Brain pericyte (primary cell): ENCODE measurements at places on chromosomes 11 and 22.

- DNase-seq, result no peak
These were observed 884 bp downstream of the CENATAC start for GRCh38 chr11:118998822-118999221.

- DNase-seq, result no peak
These were observed 13.3 kb upstream of the CEP295 start for GRCh38 chr11:93648158-93648557.

DNA sequence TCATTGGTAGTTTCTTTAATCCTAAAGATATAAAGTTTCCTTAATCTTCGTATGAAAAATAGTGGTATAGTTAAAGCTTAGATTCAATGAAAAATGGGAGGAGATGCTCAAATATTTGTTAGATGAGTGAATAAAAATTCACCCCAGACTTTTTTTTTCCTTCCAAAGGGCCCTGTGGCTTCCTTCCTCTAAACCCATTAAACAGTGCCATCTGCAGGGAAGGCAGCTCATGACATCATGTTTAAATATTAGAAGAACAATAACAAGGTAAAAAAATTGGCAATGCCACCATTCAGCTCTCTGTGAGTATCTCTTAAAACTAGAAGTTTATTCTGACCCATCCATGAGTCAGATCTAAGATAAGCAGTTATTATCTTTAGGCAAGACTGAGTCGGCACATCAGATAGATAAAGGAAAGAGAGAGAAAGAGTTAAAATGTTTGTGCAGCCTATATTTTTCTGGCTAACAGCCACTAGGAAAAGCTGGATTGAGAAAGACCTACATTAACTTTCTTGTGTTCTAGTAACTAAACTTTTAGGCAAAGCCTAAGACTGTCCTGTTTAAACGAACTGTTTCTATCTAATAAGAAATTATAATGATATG lies 19.1 kb upstream of the OOSP1 start:
- no peak for DNase-seq

GRCh38 chr11:104332110-104332509 lies 168.2 kb upstream of the PDGFD start:
- no peak for DNase-seq

- no peak for DNase-seq
These were observed 96.1 kb downstream of the PRR5L start for GRCh38 chr11:36392196-36392595.

DNA sequence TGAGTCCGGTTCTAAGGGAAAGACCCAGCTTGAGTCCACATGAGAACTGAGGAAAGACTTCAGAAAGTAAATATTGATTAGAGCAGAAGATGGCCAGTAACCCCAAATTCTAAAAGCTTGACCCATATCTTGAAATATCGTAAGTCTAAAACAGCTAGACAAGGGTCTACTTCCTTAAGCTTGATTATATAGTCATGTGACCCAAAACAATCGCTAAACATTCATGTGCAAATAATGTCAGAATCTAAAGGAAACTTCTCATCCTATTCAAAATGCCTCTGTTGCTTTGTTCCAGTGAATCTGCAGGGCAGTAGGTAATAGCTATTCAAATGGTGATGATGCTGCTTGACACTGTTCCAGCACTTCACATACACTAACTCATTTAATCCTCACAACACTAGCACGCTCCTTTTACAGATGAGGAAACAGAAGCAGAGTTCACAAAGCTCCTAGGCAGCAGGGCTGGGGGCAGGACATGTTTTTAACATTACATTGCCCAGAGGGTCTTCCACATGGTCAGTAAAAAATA lies 52.6 kb downstream of the TCF20 start:
- no peak for DNase-seq

DNA sequence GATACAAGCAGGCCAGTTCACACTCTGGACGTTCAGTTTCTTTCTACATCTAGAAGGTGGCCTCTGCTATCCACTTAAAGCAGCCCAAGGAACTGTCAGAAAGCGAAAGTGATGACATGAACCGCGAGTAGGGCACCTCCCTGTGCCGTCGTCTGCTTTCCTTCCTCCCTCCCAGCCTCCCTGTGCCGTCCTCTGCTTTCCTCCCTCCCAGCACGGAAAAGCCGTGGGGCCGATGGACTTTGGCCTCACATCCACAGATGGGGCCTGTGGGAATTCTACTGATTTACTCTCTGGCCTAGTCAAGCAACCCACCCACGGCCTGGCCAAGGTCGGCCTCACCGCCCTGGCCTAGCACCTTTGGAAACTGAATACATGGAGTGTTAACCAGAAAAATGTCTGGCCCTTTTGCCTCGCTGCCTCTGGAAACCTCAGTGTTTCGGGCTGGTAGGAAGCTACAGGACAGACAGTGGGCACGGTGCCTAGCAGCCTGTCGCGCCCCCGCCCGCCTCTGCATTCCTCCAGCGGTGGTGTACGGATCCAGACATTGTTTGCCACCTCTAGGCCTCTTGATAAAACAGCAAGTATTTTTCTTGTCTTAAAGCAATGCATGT lies 14.2 kb downstream of the PEX26 start:
- no peak for DNase-seq

DNA sequence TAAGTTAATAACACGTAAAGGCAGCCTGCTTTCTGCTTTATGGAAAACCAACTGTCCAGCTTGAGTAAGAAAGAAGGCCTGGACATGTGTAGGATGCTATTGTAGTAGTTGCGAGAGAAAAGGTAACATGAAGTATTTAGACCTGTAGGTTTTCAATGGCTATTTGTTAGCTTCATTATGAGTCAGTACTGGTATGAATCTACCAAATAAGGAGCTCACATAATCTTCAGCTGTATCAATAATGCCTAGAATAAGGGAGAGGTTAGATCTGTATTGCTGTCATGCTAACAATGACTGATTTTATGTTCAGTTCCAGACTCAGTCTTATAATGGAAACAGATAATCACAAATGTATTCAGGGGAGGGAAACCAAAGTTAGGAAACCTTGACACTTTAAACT lies 550.3 kb downstream of the CNTN5 start:
- no peak for DNase-seq

DNA sequence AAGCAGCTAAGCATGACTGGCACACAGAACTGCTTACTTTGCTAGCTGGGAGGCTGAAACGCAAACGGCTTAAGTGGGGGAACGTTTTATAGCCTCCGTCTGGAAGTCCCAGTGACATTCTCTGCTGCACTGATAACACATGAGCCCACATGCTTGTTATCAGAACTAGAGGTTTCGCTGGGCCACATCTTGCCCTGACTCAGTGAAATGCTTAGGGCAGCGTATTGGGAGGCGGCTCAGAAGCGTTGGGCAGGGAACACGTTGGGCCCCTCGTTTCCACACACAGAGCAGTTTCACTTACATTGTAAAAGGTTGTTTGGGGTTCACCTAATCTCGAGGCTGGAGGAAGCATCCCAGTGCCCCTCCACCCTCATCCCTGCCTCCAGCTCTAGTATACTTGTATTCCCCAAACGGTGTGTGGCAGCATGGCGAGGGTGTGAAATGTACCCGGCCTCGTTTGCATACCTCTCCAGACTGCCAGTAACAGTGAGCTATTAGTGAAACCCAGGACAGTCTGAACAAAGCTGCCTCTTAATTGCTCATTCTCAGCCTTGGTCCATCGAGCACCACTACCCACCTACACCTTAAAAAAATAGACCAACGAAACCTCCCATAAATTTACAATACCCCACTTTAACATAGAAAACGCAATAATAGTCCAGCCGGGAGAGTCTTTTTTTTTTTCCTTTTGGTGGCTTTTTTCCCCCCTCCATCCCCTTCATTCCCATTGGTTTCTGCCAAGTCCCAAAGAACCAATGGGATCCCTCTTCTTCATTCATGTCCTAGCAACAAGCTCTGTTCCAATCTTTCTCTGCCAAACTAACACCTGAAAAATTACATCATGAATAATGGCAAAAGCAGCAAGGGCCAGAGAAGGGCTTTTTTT lies 218.8 kb upstream of the SORL1-AS1 start:
- no peak for DNase-seq

DNA sequence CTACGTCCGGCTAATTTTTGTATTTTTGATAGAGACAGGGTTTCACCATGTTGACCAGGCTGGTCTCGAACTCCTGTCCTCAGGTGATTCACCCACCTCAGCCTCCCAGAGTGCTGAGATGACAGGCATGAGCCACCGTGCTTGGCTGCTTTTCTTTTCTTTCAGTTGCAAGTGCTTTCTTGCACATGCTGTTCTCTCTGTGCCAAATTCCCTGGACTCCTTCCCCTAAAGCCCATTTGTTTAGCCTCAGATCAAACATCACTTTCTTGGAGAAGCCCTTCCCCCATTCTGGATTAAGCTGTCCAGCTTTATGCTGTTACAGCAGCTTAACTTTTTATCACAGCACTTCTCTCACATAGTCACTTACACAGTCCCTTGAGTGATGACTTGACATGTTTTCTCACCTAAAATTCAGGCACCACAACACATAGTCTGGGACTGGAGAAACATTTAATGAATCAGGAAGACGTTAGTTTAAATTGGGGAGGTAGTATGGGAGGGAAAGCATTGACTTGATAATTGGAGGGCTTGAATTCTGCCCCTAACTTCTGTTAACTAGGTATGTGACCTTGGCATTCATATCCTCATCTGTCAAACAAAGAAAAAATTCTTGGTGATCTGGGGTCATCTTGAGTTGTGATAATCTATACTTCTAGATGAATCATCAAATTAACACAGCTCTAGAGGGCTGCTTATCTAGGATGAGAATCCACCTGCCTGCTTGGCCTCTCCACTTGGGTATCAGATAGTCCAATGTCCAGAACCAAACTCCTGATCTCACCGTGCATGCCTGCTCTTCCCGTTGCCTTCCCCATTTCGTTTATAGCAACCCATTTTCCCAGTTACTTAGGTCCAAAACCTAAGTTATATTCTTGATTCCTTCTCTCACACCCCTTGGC lies 18.4 kb downstream of the ACO2 start:
- no peak for DNase-seq

DNA sequence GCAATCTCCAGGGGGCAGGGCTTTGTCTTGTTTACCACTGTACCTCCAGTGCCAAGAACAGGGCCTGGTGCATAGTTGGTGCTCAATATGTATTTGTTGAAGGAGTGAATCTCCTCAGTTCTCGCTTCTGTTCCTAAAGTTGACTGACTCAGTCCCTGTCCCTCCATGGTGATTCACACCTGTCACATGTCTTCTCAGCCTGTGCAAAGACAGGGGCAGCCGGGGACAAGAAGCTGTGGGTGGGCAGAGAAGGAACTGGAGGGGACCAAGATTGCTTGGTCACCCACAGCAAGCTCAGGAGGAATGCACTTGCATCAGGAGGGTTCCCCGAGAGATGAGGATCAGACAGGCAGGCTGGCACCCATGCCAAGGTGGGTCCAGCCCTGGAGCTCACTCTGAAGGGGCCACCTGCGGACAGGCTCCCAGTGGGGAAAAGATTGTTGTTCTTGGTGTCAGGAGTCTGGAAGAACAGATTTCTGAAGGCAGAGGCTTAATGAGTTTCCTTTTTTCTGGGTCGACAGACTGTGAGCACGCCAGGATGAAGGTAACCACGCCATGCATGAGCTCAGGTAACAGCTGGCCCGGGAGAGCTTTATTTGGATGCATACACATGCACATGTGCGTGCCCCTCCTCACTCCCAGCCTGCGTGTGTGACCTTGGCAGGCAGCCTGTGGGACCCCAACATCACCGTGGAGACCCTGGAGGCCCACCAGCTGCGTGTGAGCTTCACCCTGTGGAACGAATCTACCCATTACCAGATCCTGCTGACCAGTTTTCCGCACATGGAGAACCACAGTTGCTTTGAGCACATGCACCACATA lies 16.9 kb downstream of the IL17RA start:
- no peak for DNase-seq

DNA sequence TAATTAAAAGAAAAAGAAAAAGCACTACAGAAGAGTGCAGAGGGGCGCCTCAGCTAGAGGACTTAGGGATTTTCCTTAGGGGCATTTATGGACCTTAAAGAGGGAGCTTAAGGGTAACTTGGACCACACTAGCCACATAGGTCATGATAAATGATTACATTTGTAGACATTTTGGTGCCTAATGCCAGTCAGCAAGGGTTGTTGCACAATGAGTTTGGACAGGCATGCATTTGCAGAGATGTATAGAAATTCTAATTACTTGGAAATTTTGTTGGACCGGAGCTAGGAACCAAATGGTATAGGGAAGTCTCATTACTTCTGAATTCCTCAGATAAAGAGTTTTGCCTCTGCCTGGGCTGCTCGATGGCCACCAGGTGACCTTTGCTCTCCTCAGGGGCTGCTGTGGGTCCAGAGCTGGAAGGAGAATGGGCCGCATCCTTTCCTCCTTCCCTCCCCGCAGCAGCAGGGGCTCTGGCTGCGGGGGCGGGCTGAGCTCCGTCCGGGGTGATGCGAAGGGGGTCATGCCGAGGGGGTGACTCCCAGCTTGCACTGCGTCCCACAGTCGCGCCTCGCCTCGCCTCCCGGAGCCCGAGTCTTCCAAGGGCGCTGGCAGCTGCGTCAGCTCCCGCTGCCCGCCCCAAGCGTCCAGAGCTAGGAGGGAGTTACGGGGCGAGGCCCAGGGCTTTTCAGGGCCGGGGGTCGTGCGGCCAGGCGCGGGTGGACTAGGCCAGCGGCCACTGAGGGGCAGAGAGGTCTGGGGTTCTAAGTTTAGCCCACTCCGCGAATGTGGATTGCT lies 20.3 kb upstream of the MALAT1 start:
- DNase-seq, result no peak

- DNase-seq, result no peak
These were observed 40.5 kb upstream of the PRDM11 start for GRCh38 chr11:45105984-45106375.
